GM23338 (cell line): ENCODE measurements at places on chromosomes 11 and 22. TPM values are rescaled to one million over a fixed set of nuclear protein-coding genes. Genes with fewer than 3 reads are reported as not detected.
A peak's percentile ranks its signal among the peaks of the same experiment; 100 is the strongest.

DNA sequence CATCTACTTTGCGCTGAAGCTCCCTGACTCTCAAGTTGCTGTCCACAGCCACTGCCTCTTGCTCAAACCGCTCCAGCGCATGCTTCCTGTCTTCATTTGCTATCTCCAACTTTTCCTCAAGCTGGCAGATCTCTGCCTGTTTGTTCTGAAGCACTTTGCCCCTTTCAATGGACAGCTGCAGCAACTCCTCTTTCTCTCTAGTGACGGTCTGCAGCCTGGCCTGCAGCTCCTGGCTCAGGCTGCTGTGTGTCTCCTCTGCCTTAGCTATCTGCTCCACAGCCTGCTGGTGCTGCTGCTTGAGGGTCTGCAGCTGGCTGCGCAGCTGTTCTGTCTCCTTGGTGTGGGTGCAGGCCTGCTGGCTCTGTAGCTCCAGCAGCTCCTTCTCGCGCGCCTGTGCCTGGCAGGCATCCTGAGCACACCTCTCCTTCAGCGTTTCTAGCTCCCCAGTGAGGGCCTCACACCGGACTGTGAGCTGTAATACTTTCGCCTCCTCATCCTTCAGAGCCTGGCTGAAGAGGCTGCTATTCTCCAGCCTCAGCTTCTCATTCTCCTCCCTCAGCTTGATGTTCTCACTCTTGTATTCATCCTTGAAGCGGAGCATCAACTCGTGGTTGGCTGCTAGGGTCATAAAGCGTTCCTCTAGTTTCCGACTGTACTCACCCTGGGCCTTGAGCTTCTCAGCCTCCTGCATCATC lies 723 bp downstream of the CCDC89 start:
- DNase-seq = no peak
- H3K4me3 ChIP-seq = no peak overlapping the region
- no peaks in the 10 kb centered on the region for H3K36me3 ChIP-seq
- H3K27me3 ChIP-seq = no peaks in the 10 kb centered on the region

DNA sequence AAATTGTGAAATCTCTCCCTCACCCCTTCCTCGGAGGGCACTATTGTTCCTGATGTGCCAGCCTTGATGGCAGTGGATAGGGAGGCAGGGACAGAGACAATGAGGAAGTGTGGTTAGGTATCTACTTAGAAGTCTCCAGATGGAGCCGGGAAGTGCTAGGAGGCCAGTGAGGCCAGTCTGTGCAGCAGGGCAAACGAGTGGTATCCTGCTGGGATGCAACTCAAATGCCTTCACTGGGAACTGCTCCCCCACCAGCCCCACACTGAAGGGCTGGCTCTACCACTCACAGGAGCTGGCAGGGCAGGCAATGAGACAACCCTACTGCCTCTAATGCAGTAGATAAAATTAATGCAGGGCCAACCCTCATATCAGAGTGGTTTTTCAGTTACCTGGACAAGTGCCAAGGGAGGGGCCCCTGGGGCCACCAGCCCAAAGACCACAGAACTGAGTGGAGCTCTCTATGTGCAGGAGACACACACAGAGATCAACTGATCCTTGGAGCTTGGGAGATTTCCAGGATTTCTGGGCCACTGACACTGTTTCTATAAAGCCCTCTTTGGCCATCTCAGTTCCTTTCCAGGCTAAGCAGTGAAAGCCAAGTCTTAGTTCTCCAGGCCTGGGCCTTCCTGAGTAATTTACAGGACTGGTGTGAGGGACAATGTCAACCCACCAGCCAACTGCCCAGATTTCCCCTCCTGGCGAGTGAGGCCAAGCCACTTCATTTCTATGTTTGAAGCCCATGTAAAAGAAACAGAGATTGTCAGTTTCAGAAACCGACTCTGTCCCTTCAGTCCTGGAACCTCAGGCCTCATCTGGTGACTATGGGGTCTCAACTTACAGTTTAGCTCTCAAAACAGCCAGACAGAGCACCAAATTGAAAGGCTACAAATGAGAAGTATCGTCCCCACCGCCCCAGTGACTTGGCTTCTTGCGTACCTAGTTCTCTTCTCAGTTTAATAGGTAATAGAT lies 4.1 kb downstream of the MIF start:
- H3K4me3 ChIP-seq = no peak overlapping the region
- H3K27me3 ChIP-seq = peaks cover 10% of the 10 kb centered on the region; the same call in 1 of the 2 replicates
- no peak for DNase-seq
- H3K36me3 ChIP-seq = peaks cover 6% of the 10 kb centered on the region
- peaks cover 15% of the 10 kb centered on the region; the same call in 1 of the 2 replicates for H3K4me1 ChIP-seq

- H3K27ac ChIP-seq = no peak overlapping the region
- H3K4me3 ChIP-seq = no peak overlapping the region
- H3K36me3 ChIP-seq = no peaks in the 10 kb centered on the region
- no peaks in the 10 kb centered on the region for H3K27me3 ChIP-seq
These were observed 28.0 kb upstream of the CCDC188 start for GRCh38 chr22:20178915-20179227.

DNA sequence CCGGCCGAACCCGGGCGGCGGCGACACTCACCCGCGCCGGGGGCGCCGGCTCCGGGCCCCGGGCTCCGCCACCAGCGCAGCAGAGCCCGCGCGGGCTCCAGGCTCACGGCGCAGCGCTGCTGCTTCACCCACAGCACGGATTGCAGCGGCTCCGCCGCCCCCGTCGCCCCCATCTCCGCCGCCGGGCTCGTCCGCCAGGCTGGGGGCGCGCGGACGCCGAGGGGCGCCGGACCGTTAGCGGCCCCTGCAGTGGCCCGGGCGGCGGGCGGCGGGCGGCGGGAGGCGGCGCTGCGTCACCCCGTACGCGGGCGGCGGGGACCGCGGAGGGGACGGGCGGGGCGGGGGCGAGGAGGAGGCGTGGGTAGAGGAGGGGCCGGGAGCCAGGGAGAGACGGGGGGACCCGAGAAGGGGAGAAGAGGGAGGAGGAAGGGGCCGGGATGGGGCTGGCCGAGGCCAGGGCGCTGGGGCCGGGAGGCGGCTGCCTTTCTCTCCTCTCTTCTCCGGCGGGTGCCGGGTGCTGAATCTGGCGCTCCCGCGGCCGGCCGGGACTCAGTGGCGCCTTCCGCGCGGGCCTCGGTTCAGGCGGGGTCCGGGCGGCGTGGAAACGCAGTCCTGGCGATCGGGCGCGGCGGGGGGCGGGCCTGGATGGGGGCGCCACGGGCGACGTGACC lies at the start of gene CERK:
TSS of gene CERK (minus strand) at position 277 of the 671 bp plus-strand sequence. CDS start at position 173, 104 bp downstream.
- no peaks in the 10 kb centered on the region for H3K36me3 ChIP-seq
- H3K4me1 ChIP-seq = peaks cover 19% of the 10 kb centered on the region
- peak; percentile 61 for DNase-seq
- H3K4me3 ChIP-seq = peak within 1 kb of the TSS; percentile 90
- H3K27ac ChIP-seq = peak within 1 kb of the TSS; percentile 72; the same call in 1 of the 2 replicates
- no peaks in the 10 kb centered on the region for H3K27me3 ChIP-seq

The JAM3 gene
- total RNA-seq = 41.5 and 44.8 TPM in 2 replicates

GRCh38 chr11:71266114-71266833 lies 13.9 kb upstream of the SHANK2 start:
- H3K27me3 ChIP-seq = no peaks in the 10 kb centered on the region
- 0 out of 2 replicates have a peak overlapping the region, but pooled peaks have one; percentile 16 for H3K4me3 ChIP-seq
- H3K27ac ChIP-seq = no peak overlapping the region
- H3K36me3 ChIP-seq = no peaks in the 10 kb centered on the region

DNA sequence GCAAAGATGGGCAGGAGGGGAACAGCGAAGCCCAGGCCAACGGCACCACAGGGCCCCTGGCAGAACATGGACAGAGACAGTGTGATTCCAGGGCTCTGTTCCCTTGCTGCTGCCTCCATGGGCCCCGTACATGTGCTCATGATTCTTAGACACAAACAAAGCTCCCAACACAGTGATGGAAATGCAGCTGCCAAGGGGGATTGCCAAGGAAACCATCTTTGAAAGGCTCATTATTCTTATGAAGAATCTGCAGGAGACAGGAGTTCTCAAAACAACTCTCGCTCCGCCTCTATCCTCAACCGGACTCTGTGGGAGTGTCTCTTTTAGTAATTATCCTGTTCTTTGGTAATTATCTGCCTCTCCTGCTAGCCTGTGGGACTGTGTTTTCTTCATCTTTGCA lies 32.2 kb downstream of the SERPINH1 start:
- H3K27ac ChIP-seq = no peak overlapping the region
- no peaks in the 10 kb centered on the region for H3K27me3 ChIP-seq
- no peak overlapping the region for H3K4me3 ChIP-seq

- H3K27ac ChIP-seq = no peak overlapping the region
- H3K4me1 ChIP-seq = no peaks in the 10 kb centered on the region; the same call in 1 of the 2 replicates
- H3K36me3 ChIP-seq = no peaks in the 10 kb centered on the region
These were observed 20.5 kb downstream of the IGF2 start for GRCh38 chr11:2118677-2119076.

GRCh38 chr11:122706291-122707088 lies 51.0 kb downstream of the UBASH3B start:
- H3K36me3 ChIP-seq = no peaks in the 10 kb centered on the region
- H3K4me1 ChIP-seq = no peaks in the 10 kb centered on the region
- DNase-seq = no peak
- H3K27ac ChIP-seq = no peak overlapping the region
- no peak overlapping the region for H3K4me3 ChIP-seq

The C11orf86 gene
- 0.21 TPM in 1 of 2 replicates, not detected in the other for total RNA-seq

GRCh38 chr11:116835042-116835772 lies 2.2 kb downstream of the APOA1 start:
- H3K27me3 ChIP-seq = no peaks in the 10 kb centered on the region
- H3K36me3 ChIP-seq = no peaks in the 10 kb centered on the region
- peaks cover 6% of the 10 kb centered on the region; the same call in 1 of the 2 replicates for H3K4me1 ChIP-seq
- peak overlapping the region; percentile 65 for H3K4me3 ChIP-seq
- peak; percentile 41 for DNase-seq
- H3K27ac ChIP-seq = no peak overlapping the region

GRCh38 chr22:30396871-30397655 lies at the start of gene SEC14L2:
Gene SEC14L2, plus strand, starts transcription at chr22:30397018. Its CDS starts 99 bp downstream, at chr22:30397117.
- H3K4me1 ChIP-seq = peaks cover 26% of the 10 kb centered on the region
- peak; percentile 85 for DNase-seq
- H3K36me3 ChIP-seq = no peaks in the 10 kb centered on the region
- H3K27ac ChIP-seq = no peak within 1 kb of the TSS
- H3K4me3 ChIP-seq = peak within 1 kb of the TSS; percentile 81
- H3K27me3 ChIP-seq = peaks cover 34% of the 10 kb centered on the region

The CD82 gene
- total RNA-seq = 4.9 and 9.6 TPM in 2 replicates

GRCh38 chr22:24423519-24424000 lies 3.8 kb upstream of the ADORA2A start:
- H3K27ac ChIP-seq = no peak overlapping the region
- peak overlapping the region; percentile 73 for H3K4me3 ChIP-seq
- peak; percentile 70 for DNase-seq

DNA sequence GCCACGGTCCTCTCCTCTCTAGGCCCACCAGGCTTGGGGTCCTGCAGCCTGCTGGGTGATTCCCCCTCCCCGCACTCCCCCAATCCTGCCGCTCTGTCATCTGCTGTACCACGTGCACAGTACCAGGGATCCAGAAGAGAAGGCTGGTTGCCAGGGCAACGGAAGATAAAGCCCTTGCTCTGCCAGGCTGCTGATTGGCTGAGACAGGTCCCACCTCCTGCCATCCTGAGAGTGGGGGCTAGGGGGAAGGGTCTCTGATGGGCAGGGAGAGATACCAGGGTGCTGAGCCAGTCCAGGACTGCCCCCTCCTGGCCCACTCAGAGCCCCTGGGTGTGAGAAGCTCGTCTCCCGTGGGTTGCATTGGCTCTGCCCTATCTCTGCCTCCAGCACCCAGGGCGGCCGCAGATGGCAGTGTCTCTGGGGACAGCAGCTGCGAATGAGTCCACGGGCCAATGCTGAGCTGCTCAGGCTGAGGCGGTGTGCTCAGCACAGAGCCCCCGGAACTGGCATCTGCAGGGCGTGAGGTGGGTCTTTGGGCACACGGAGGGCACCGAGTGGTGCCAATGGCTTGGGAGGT lies at the start of gene SMIM45:
TSS of gene SMIM45 (plus strand) at position 253 of the 577 bp plus-strand sequence.
- no peak within 1 kb of the TSS for H3K4me3 ChIP-seq
- H3K27ac ChIP-seq = no peak within 1 kb of the TSS
- peaks cover 12% of the 10 kb centered on the region for H3K4me1 ChIP-seq
- H3K36me3 ChIP-seq = no peaks in the 10 kb centered on the region
- 0 out of 2 replicates have a peak, but pooled peaks cover 3% of the 10 kb centered on the region for H3K27me3 ChIP-seq

The RCE1 gene
- 44.7 and 55.1 TPM in 2 replicates for total RNA-seq

GRCh38 chr22:26756675-26757293 lies 99.4 kb downstream of the MIAT start:
- no peaks in the 10 kb centered on the region for H3K27me3 ChIP-seq
- DNase-seq = peak; percentile 84
- H3K4me1 ChIP-seq = peaks cover 21% of the 10 kb centered on the region
- H3K36me3 ChIP-seq = no peaks in the 10 kb centered on the region

GRCh38 chr11:72321381-72321996 lies 77.5 kb upstream of the PHOX2A start:
- DNase-seq = peak; percentile 10
- no peaks in the 10 kb centered on the region for H3K4me1 ChIP-seq
- no peaks in the 10 kb centered on the region for H3K27me3 ChIP-seq
- no peak overlapping the region for H3K4me3 ChIP-seq
- H3K36me3 ChIP-seq = no peaks in the 10 kb centered on the region; the same call in 1 of the 2 replicates

The LIF gene
- 3.6 and 5.9 TPM in 2 replicates for total RNA-seq

GRCh38 chr11:69137151-69137844 lies 18.4 kb upstream of the SMIM38 start:
- DNase-seq = no peak
- H3K36me3 ChIP-seq = peaks cover 8% of the 10 kb centered on the region
- H3K27ac ChIP-seq = no peak overlapping the region
- H3K27me3 ChIP-seq = no peaks in the 10 kb centered on the region
- H3K4me1 ChIP-seq = no peaks in the 10 kb centered on the region

The ALX4 gene
- total RNA-seq = not detected in 2 replicates

The CFL1 gene
- 981 and 1,393 TPM in 2 replicates for total RNA-seq

GRCh38 chr11:130940706-130941105 lies 24.4 kb upstream of the SNX19 start:
- H3K27me3 ChIP-seq = no peaks in the 10 kb centered on the region
- no peak overlapping the region for H3K27ac ChIP-seq
- H3K36me3 ChIP-seq = no peaks in the 10 kb centered on the region
- no peak for DNase-seq
- H3K4me3 ChIP-seq = no peak overlapping the region

The LRRC10B gene
- total RNA-seq = 0.08 and 1.6 TPM in 2 replicates

GRCh38 chr11:125356797-125357196 lies 139.3 kb downstream of the FEZ1 start:
- no peaks in the 10 kb centered on the region for H3K4me1 ChIP-seq
- DNase-seq = no peak
- no peak overlapping the region for H3K27ac ChIP-seq
- no peak overlapping the region for H3K4me3 ChIP-seq
- no peaks in the 10 kb centered on the region for H3K36me3 ChIP-seq

- H3K4me3 ChIP-seq = no peak overlapping the region
- H3K27ac ChIP-seq = no peak overlapping the region
- peaks cover 40% of the 10 kb centered on the region for H3K4me1 ChIP-seq
- peaks cover 65% of the 10 kb centered on the region for H3K27me3 ChIP-seq
- DNase-seq = no peak
- H3K36me3 ChIP-seq = no peaks in the 10 kb centered on the region
These were observed 356.3 kb upstream of the NARS2 start for GRCh38 chr11:78930810-78931523.

DNA sequence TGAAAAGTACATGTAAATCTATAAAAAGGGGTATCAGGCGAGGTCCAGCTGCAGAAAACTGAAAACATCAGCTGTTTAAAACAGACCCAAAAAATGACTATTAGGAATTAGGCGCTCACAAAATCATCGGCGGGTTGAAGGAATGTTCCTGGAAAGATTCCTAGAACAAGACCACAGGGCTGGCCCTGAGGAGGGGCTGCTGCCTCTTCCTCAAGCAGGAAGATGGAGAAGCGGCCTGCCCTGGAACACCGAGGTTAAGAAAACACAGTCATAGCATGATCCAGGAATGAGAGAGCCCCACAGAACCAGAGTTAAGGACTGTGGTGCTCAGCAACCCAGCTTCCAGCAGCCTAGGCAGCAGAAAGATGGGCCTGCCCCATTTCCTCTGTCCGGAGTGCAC lies 78.4 kb downstream of the C11orf91 start:
- H3K36me3 ChIP-seq = no peaks in the 10 kb centered on the region
- H3K27me3 ChIP-seq = no peaks in the 10 kb centered on the region
- no peak overlapping the region for H3K27ac ChIP-seq
- DNase-seq = no peak

The SCARF2 gene
- 16.6 and 17.0 TPM in 2 replicates for total RNA-seq
